ENCODE measurements at places on chromosomes 2 and 18.

DNA sequence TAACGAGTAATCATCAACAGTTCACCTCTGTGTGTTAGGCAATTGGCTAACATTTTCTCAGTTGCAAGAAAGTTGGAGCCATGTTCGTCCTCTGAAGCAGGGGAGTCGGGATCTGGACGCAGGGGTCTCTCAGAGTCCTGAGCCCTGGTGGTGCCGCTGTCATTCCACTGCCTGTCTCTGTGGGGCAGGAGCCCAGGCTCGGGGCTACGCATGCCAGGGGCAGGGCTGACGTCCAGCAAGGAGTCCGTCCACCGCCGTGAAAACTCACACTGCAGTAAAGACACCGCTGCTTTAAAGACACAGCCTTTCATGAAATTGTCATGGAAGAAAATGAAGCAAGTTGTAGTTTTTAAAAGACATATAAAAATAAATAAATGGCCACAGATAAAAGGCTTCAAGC lies 571.1 kb upstream of the SOX11 start:
- DNase-seq = no peak

GRCh38 chr2:76008001-76008702 lies 297.4 kb upstream of the GCFC2 start:
- no peak for DNase-seq

GRCh38 chr2:30549096-30549495 lies 102.0 kb downstream of the LCLAT1 start:
- no peak for DNase-seq

DNA sequence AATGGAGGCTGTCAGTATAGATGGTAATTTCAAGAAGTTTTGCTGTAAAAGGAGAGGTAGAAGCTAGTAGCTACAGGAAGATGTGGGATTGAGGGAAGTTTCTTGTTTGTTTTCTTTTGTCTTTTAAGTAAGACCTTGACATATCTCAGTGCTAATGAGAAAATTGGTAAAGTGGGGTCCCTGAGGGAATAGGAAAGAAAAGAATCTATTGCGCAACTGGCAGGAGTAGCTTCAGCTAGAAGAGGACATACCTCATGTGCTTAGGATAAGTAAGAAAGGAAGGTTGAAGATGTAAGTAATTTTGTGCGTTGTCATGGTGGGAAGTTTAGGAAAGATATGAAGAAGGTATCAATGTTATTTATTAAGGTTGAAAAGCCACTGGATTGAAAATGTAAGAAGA lies 8.4 kb upstream of the IKZF2 start:
- DNase-seq = no peak

GRCh38 chr18:24486684-24487083 lies 26.2 kb downstream of the HRH4 start:
- DNase-seq = no peak

DNA sequence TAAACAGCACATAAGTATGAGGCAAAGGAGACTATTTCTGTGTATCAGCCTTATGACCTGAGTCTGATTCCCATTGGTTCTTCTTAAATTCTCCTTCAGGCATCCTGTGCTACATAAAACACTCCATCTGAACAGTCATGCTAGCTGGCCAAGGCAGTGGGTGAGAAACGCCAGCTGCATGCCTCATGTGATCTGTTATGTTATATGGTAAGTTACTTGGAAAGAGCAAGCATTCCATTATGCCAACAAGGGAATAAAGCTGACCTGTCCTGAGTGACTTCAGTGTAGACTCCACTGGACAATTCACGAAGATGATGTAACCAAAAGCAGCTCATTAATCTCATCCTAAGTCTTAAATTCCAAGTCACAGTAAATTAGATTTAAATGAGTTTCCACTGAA lies 216.5 kb upstream of the FN1 start:
- DNase-seq = no peak

GRCh38 chr18:48913201-48913600 lies 37.6 kb downstream of the SMAD7 start:
- DNase-seq = no peak

DNA sequence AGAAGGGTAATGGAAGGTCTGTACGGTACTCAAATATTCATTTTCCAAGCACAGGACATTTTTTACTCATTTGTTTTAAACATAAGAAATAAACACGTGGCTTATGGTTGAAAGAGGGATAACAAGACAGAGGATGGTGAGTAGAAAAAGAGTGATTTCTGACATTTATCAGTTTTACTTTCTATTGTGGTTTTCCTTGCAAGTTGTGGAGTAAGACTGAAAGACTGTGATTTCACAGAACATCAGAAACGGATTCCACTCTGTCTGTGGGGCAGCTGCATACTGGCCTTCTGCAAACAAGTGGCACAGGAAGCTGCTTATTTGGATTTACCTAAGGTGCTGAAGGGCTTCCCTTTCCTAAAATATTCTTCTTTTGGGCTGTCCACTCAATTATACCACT lies 122.2 kb upstream of the ITGB6 start:
- DNase-seq = peak; percentile 76

GRCh38 chr18:59238385-59238784 lies 18.4 kb downstream of the GRP start:
- no peak for DNase-seq

DNA sequence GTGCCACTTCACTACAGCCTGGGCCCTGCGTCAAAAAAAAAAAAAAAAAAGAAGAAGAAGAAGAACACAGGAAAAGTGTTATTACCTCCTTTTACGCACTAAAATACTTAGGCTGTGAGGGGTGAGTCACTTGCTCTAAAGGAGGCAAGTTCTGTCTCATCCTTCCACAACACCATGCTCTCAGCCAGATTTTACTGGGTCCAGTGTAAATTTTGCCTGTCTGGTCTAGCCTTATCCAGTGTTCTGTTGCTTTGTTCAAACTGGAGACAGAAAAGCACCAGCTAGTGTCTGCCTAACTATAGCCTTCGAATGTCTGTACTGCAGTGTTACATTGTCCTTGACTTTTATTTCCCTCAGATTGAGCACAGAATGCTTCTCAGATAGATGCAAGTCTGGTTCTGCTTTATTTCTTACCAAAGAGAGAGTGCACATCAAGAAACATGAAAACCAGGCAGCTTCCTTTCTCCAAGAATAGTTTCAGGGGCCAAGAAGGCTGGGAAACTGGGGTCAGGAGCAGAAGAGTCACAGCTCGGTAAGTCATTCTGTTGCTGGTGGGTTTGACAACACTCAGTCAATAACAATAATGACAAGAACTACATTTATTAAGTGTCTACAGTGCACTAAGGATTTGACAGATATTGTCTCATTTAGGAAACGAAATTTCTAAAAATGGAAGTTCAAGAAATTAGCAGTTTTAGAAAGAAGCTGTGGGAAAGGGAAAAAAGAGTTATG lies 3.1 kb upstream of the MSGN1 start:
- DNase-seq = peak; percentile 77

DNA sequence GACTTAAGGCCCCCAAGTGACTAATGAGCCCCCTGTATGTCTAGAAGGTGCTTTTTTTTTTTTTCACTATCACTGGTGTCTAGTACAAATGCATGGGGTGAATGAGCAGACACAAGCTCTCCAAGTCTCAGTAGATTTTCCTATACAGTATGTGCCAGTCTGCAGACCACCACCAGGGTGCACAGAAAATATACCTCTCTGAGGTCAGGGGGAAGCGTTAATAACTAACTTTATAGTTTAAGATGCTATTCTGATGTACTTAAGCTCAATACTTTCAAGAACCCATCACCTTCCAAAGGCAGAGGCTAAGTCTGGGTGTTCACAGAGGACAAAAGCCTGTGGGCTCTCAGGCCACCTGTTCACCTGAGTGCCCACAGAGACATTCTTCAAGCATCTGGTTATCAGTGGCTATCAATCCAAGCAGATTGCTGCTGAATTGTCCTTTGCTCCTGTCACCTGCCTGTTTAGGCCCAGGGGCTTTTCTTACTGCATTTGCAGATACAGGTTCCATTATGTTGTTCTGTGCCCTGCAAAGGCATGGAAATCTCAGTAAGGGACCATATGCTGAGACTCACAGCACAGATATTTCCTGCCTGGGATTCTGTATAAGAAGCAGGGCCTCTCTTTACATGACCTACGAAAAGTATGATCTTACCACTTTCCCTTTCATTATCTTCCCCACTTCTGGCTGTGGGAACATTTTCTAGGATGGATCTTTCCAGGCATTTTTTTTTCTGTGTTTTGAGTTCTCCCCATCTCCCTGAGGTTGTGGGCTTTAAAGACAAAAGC lies 534.6 kb downstream of the TNS1 start:
- no peak for DNase-seq

GRCh38 chr2:160156100-160156499 lies 44.0 kb downstream of the ITGB6 start:
- DNase-seq = no peak

Measured in suppressor macrophage treated with lipopolysaccharide for 4 hours (primary cell).